ENCODE measurements at places on chromosomes 1 and 21.

DNA sequence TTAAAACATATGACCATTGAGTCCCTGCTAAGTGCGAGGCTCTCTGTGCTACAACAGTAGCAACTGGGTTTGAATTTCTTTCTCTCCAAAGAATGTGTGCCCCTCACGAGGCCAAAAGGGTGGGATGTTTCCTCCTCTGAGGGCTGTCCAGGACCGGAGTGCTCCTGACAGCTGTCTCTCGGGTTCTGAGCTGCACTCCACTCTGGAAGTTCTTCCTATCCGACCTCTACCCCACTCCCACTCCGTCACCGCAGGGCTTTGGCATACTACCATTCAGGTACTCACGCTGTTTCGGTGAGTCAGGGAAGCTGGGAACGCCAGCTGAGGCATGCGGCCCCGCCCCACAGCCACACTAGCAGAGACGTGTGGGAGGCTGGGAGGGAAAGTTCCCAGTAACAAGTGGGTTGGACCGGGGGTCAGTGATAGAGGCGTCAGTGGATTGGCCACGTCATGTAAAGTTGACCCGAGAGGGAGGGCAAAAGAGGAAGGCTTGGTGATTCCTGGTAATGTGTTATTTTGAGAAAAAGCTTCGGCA is 705 bp upstream of the SLC50A1 start:
- peak; percentile 67 for DNase-seq

DNA sequence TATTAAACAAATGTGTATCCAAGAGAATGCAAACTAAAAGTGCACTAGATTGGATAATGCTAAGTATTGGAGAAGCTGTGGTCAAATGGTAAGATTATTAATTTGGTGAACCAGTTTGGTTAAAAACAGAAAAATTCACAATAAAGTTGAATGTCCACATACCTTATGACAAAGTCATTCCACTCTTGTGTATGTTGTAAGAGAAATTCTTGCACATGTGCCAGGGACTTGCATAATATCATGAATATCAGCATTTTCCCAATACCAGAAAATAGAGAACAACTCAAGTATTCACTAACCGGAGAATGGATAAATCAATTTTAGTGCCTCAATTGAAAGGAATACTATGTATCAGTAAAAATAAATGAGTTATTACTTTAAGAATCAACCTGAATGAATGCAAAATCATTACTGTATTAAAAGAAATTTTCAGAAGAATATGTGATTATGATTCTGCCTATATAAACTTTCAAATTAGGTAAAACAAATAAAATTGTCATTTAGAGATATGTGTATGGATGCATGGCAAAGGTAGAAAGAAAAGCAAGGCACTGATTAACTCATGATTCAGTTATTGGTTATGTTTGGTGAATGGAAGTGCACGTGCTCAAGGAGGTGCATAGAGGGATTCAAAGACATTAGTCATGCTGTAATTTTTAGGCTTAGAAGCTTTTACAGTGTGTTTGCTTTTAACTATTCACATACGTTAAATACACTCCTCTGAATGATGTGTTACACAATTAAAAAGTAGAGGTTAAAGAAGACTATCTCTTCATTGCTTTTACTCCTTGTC is 217.4 kb upstream of the KCNK2 start:
- DNase-seq, result no peak

GRCh38 chr1:79006564-79006963 is at the start of gene ADGRL4:
ADGRL4 (minus strand) TSS chr1:79006730; CDS start chr1:79006654, 76 bp downstream.
- peak; percentile 2 for DNase-seq

DNA sequence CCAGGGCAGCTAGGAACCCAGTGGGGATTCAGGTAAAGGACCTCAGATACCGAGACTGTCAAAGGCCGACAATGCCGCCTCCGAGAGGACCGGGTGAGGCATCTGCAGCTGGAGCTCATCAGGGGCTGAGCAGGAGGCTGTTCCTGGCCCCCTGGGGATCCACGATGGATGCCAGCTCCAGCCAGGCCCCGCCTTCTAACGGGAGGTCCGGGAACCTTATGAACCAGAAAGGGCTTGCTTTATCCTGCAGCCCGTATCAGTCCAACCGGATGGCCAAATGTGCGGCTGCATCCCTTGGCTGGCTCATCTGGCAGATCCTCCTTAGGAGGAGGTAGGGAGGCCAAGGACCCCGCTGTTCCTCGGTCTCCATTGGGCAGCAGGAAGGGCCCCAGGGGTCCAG is 32.0 kb downstream of the SLC45A1 start:
- no peak for DNase-seq

Measured in skin of body (tissue), 3 donors.